Activated T-cell treated with anti-CD3 and anti-CD28 coated beads, Interleukin-2, amount 50 U/mL, for 24 hours (primary cell): ENCODE measurements at places on chromosomes 12 and 14.

DNA sequence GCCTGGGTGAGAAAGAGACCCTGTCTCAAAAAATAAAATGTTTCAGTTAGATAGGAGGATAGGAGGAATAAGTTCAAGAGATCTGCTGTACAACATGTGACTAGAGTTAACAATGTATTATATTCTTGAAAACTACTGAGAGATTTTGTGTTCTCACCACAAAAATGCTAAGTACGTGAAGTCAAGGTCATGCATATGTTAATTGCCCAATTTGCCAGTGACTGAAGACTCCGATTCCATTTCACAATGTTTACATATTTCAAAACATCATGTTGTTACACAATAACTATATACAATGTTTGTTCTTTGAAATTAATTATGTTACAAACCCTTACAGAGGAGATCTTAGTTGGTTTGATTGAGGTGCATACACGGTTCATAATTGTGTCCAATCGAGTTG is 52.1 kb downstream of the SLC15A4 start:
- H3K27me3 ChIP-seq: peaks cover 5% of the 10 kb centered on the region
- no peak overlapping the region for H3K27ac ChIP-seq
- no peaks in the 10 kb centered on the region for H3K36me3 ChIP-seq
- H3K4me1 ChIP-seq: no peaks in the 10 kb centered on the region

DNA sequence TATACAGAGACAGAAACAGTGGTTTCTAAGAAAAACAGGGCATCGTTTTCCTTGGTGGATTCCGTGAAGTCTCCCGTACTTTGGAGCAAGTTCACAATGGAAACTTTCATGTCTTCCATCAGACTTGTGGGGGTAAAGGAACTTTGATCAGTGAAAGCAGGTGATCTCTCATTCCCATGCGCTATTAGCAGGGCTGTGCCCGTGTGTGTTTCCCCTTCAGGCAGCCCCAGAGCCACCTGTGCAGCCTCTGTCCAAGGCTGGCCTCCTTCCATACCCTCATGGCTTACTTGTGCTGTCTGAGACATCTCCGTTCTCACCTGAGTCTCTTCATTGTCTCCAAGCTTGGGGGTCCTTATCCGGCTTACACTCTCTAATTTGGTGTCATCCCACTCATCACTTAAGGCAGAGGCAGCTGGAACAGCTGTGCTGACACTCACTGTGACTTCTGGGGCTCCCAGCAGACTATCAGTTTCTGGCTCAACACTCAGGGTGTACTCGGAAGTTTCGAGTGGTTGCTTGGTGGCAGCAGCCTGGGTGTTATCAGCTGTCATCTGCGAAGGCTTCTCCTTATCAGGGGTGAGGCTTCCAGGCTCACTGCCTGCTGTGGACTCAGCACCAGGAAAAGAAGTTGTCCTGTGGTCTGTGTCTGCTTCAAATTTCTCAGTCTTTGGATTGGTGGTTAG is 13.8 kb downstream of the ARMH4 start:
- H3K27ac ChIP-seq: no peak overlapping the region
- H3K36me3 ChIP-seq: no peaks in the 10 kb centered on the region
- H3K4me1 ChIP-seq: no peaks in the 10 kb centered on the region
- no peak overlapping the region for H3K4me3 ChIP-seq

DNA sequence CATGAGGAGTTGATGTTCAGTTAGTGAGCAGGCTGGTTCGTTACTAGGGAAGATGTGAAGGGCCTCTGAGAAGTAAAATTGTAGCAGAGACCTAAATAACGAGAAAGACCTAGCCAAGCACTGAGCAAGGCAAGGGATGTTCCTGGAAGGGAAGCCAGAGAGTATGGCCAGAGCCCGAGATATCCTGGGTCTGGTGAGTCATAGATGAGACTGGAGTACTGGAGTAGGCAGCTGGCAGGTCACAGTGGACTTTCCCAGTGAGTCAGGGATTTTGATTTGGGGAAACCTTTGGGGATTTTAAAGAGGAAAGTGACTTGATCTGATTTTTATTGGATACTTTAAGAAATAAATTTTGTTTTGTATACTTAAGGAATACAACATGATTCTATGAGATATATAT is 369.0 kb downstream of the DIO2 start:
- no peak for DNase-seq
- H3K36me3 ChIP-seq: no peaks in the 10 kb centered on the region
- no peak overlapping the region for H3K27ac ChIP-seq
- no peak overlapping the region for H3K4me3 ChIP-seq
- no peaks in the 10 kb centered on the region for H3K4me1 ChIP-seq

- no peak overlapping the region for H3K27ac ChIP-seq
- no peaks in the 10 kb centered on the region for H3K27me3 ChIP-seq
- H3K4me1 ChIP-seq: peaks cover 11% of the 10 kb centered on the region
These were observed 26.8 kb downstream of the DUSP6 start for GRCh38 chr12:89325495-89325894.

DNA sequence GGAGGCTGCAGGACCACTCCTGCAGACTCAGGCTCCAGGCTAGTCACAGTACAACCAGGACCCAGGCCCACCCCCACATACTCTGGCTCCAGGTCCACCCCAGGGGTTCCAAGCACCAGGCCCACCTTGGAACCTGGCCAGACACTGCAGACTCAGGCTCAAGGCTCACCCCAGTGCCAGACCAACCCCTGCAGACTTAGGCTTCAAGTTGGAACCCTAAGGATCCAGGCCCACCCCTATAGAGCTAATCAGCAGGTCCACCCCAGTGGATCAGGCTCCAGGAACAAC is 8.8 kb downstream of the WASHC3 start:
- H3K4me3 ChIP-seq: no peak overlapping the region
- peaks cover 83% of the 10 kb centered on the region for H3K36me3 ChIP-seq
- no peak overlapping the region for H3K27ac ChIP-seq
- peaks cover 40% of the 10 kb centered on the region for H3K4me1 ChIP-seq
- no peaks in the 10 kb centered on the region for H3K27me3 ChIP-seq

- DNase-seq: no peak
- no peaks in the 10 kb centered on the region for H3K27me3 ChIP-seq
- H3K4me1 ChIP-seq: no peaks in the 10 kb centered on the region
- no peak overlapping the region for H3K27ac ChIP-seq
These were observed 459.5 kb downstream of the RMST start for GRCh38 chr12:97921979-97922722.

GRCh38 chr12:91406920-91407341 is 224.3 kb upstream of the DCN start:
- H3K36me3 ChIP-seq: no peaks in the 10 kb centered on the region
- no peak for DNase-seq
- H3K4me3 ChIP-seq: no peak overlapping the region

DNA sequence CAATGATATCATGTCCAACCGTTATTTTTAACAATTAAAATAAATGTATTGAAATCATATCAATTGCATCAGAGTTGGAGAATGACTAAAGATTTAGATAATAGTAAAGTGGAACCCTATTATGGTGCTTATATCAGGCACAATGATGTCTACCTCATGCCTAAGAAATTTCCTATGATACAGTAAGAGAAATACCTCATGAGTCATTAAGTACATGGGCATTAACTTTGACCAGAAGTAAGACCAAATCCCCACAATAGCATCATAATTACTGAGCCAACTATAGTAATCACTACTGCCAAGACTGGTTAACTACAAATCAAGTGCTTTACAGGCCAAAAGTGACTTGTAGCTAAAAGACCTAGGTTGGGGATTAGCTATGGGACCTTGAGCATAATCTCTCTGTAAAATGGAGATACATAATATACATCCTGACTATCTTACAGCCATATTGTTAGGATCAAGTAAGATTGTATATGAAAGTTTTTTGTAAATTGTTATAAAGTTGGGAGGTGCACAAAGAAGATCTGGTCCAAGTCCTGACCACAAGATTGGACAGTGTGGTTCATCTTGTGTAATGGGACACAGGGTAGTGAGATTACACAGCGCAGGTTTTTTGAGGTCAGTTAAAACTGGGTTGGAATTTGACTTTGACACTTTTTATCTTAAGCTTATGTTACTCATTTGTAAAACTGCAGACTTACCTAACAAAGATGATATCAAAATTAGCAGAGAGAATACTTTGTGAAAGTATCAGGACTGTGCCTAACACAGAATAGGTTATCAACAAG is 60.5 kb downstream of the ERGIC2 start:
- H3K27me3 ChIP-seq: no peaks in the 10 kb centered on the region
- H3K4me1 ChIP-seq: peaks cover 11% of the 10 kb centered on the region
- peaks cover 56% of the 10 kb centered on the region for H3K36me3 ChIP-seq
- DNase-seq: no peak
- H3K4me3 ChIP-seq: no peak overlapping the region

DNA sequence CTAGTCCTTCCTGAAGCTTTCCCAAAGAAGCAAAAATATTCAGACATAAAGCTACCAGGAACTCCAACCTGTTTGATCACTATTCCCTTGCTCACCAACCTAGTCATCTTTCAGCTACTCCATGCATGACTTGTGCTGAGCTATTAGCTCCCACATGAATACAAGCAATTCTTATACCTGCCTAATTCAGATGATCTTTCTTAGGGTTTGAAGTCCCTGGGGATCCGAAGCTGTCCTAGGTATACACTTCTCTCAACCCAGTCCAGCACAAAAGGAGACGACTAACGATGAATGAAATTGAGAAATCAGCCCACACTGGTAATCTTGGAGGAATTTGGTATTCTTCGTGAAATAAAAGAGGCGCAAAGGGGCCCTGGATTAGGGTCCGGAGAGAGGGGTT is 631 bp upstream of the PTGR2 start:
- peaks cover 8% of the 10 kb centered on the region for H3K36me3 ChIP-seq
- H3K27ac ChIP-seq: peak overlapping the region; percentile 99
- H3K27me3 ChIP-seq: no peaks in the 10 kb centered on the region

DNA sequence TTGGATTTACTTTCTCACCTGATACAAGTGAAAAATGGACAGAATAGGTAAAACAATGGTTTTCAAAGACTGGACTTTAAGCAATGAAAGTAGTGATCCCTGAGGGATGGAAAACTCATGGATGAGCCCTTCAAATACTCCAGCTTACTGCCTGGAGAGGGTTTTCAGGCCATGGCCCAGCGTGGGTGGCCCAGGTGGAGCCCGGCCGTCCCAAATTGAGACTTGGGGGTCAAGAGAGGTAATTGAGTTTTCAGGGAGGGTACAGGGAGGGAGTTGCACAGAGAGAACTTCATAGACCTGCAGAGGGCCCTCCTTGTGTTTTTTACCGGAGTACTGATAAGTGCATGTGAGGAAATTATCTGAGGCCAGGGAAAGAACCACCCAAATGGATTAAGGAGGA is 37.2 kb downstream of the RAN start:
- peaks cover 46% of the 10 kb centered on the region for H3K27me3 ChIP-seq
- no peak overlapping the region for H3K27ac ChIP-seq
- no peak overlapping the region for H3K4me3 ChIP-seq
- no peak for DNase-seq
- no peaks in the 10 kb centered on the region for H3K4me1 ChIP-seq

- no peak overlapping the region for H3K4me3 ChIP-seq
- no peak overlapping the region for H3K27ac ChIP-seq
- H3K4me1 ChIP-seq: peaks cover 2% of the 10 kb centered on the region
- no peak for DNase-seq
These were observed 112.3 kb upstream of the KRR1 start for GRCh38 chr12:75623631-75624154.

GRCh38 chr12:64400041-64400440 is 4.2 kb upstream of the XPOT start:
- peaks cover 22% of the 10 kb centered on the region for H3K4me1 ChIP-seq
- H3K36me3 ChIP-seq: peaks cover 5% of the 10 kb centered on the region
- DNase-seq: no peak
- no peak overlapping the region for H3K4me3 ChIP-seq
- peak overlapping the region; percentile 18 for H3K27ac ChIP-seq

DNA sequence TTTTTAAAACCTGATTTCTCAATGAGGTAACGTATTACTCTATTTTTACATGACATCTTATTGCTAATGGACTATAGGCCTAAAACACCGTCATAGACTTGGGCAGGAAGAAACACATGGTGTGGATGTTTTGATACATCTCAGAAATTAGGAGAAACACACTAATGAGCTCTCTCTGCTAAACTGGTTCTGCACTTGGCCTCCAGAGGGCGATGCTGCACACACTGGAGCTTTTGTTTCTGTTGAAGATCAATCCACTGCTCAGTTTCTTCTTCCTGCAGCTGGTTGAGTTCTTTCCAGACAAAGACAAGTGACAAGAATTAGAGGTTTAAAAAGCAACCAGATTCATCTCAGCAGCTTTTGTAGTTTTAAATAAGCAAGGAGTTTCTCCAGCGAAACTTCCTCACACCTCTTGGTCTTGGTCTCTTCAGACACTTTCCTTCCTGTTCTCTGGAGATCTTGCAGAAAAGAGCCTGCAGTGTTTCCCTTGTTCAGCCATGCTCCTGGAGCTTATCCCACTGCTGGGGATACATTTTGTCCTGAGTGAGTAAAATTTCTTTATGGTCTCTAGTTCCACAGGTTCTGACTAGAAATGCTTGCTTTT is 178.5 kb upstream of the OR4E1 start:
- DNase-seq: peak; percentile 75
- H3K4me1 ChIP-seq: peaks cover 12% of the 10 kb centered on the region
- peak overlapping the region; percentile 58 for H3K4me3 ChIP-seq
- peaks cover 11% of the 10 kb centered on the region for H3K27me3 ChIP-seq

GRCh38 chr14:73428353-73428824 is 30.0 kb downstream of the NUMB start:
- H3K27ac ChIP-seq: peak overlapping the region; percentile 8
- no peak for DNase-seq
- peaks cover 4% of the 10 kb centered on the region for H3K36me3 ChIP-seq
- no peak overlapping the region for H3K4me3 ChIP-seq

- no peak for DNase-seq
- H3K27ac ChIP-seq: no peak overlapping the region
- H3K36me3 ChIP-seq: no peaks in the 10 kb centered on the region
- H3K4me3 ChIP-seq: no peak overlapping the region
These were observed 31.9 kb downstream of the FOS start for GRCh38 chr14:75310295-75311111.

- no peaks in the 10 kb centered on the region for H3K36me3 ChIP-seq
- DNase-seq: no peak
- no peak overlapping the region for H3K4me3 ChIP-seq
- H3K4me1 ChIP-seq: no peaks in the 10 kb centered on the region
- H3K27ac ChIP-seq: no peak overlapping the region
These were observed 43.9 kb downstream of the SERPINA3 start for GRCh38 chr14:94656043-94656442.

- peak overlapping the region; percentile 26 for H3K27ac ChIP-seq
- H3K4me1 ChIP-seq: peaks cover 17% of the 10 kb centered on the region
- H3K4me3 ChIP-seq: no peak overlapping the region
- no peaks in the 10 kb centered on the region for H3K36me3 ChIP-seq
- H3K27me3 ChIP-seq: no peaks in the 10 kb centered on the region
These were observed 24.0 kb upstream of the IRF2BPL start for GRCh38 chr14:77052281-77053044.

GRCh38 chr14:34036319-34036766 is 85.5 kb upstream of the EGLN3 start:
- peaks cover 4% of the 10 kb centered on the region for H3K4me1 ChIP-seq
- DNase-seq: no peak
- no peak overlapping the region for H3K27ac ChIP-seq
- no peak overlapping the region for H3K4me3 ChIP-seq
- no peaks in the 10 kb centered on the region for H3K27me3 ChIP-seq

GRCh38 chr12:45568808-45569207 is 160.7 kb upstream of the ARID2 start:
- no peak overlapping the region for H3K4me3 ChIP-seq
- H3K27ac ChIP-seq: no peak overlapping the region
- H3K27me3 ChIP-seq: no peaks in the 10 kb centered on the region
